ENCODE measurements at places on chromosomes 16 and 17.

DNA sequence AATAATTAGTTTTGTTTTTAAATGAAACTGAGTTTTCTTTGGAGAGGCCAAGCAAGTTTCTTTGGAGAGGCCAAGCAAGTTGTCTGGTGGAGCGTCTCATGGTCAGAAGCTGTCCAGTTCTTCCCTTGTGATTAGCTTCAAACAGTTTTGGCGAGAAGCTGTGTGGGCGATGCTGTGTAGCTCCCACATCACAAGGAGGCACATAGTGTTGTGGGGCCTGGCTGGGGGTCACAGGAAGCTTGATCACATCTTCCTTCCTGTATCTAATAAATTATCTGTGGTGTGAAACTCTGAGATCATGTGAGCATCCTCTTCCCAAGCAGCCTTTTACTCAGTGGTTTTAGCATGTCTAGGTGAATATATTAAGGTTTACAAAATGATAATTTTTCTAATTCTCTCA is 33.9 kb downstream of the SPECC1 start:
- no peak for DNase-seq

DNA sequence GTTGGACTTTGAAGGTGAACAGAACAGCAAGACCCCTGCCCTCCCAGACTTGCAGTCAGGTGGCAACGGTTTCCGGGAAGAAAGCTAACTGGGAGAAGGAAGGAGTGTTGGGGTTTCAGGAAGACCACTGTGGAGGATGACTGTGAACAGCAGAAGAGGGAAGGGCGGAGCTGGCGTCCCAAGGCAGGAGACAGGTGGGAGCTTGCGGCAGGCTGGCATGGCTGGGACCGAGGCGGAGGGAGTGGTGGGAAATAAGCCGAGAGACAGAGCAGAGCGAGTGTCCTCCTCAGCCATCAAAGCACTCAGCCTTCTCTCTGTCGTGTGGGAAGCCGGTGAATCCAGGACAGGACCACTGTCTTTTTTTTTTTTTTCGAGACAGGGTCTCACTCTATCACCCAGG is 108.5 kb upstream of the CACNG5 start:
- no peak for DNase-seq

DNA sequence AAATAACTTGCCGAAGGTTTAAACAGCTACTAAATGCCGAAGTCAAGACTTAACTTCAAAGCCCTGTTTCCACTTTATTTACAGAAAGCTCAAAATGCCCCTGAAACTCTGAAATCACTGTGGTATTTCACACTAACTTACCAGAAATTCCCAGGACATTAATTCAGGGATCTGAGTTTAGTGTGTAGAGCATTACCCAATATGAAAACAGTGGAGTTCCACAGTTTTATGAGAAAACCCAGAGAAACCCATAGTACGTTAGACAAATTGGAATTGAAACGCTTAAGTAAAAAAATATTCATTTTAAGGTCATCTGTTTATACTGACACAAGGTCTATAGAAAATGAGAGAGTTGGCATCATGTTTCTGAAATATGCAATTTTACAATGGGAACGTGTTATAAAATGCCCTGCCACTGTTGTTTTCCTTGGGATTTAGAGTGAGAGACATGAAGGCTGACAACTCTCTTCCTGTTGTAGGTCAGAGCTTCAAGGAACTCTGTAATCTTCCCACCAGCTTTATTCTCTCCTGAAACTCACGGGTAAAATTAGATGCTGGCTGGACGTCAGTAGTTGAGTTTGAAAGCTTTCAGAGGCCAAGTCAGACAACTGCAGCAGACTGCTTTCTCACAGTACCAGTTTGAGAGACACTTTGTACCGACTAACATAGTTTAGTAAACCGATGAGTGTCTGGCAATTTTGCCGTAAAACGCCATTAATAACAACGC is 139.4 kb upstream of the TBX2 start:
- no peak for DNase-seq

GRCh38 chr16:70635336-70636016 is 10.9 kb upstream of the IL34 start:
- no peak for DNase-seq

- DNase-seq, result no peak
Measured at GRCh38 chr17:8057691-8058114, 18.8 kb downstream of the ALOX15B start.

DNA sequence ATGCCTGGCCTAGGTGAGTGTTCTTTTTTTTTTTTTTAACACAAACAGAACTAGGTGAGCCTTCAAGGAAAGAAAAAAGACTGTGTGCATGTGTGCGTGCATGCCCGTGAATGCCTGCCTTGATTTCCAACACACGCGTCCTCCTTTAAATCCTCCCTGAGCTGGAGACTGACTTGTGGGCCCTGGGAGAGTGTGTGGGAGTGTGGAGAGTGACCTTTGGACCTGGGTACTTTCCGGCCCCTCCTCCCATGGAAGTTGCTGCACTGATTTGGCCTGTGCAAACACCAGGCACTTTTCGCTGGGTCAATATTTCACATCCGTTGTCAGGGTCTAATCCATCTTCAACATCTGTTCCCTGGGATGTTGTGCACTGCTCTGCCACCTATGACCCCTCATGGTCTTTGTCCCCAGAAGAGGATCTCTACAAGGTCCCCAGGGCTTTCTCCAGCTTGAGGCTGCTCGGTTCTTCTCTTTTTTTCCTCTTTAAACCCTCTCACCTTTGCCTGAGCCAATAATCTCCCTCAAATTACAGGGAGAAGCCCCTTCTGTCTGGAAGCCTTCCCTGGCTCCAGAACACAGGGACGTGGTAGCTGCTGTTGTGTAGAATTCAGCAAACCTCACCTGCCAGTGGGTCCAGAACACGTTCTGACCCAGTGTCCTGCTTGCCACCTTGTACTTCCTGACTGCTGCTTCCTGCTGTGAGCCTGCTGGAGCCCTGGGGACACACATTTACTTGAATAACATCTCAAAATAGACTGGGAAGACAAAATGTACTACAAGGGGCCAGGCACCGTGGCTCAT is 20.8 kb upstream of the ATP5MC1 start:
- DNase-seq, result no peak

GRCh38 chr16:79838496-79839259 is 238.1 kb upstream of the MAF start:
- DNase-seq, result no peak
